ENCODE measurements at places on chromosomes 2 and 18.
A peak's percentile ranks its signal among the peaks of the same experiment; 100 is the strongest.

DNA sequence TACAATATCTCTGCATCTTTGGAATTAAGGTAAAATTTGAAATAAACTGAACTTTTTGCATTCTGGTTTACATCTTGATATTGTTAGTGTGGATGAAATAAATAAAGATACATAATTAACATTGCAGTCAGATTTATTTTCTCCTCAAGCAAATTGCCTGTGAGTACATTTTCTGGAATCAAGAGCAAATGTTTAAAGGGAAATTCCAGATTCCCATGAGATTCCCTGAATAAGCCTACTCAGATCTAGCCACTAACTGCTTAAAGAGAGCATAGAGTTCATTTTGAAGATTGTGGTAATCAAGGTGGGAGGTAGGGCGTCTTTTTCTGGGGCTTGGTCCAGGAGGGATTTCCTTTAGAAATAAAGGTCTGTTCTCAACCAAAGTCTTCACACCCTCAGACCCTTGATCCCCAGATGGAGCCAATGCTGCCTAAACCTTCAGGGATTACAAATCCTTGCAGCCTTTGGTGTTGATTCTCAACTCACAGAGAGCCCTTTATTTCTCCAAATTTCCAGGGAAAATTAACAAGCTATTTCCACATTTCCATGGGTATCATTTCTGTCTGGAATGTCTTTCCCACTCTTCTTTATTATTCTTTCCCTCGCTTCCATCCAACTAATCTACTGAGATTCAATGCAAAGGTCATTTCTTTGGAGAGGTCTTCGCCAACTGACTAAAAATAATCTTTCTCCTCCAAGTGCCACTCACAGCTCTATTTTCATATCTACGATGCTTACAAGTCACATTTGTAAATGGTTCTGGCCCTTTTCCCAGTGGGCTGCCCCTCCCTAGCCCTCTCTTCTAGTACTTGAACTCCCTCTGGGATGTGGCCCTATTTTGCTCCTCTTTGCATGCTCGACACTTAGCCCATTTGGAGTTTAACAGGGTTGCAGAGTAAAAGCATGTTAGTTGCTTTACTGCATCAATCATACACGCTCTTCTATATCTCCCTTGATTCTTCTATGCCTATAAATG is 79.8 kb upstream of the SPATS2L start:
- no peak for DNase-seq

GRCh38 chr2:219987830-219988229 is 360.4 kb downstream of the SLC4A3 start:
- no peak for DNase-seq

- no peak for DNase-seq
Measured at GRCh38 chr2:67717692-67718091, 320.6 kb downstream of the ETAA1 start.

- no peak for DNase-seq
Measured at GRCh38 chr2:223477318-223477717, 124.8 kb downstream of the SCG2 start.

DNA sequence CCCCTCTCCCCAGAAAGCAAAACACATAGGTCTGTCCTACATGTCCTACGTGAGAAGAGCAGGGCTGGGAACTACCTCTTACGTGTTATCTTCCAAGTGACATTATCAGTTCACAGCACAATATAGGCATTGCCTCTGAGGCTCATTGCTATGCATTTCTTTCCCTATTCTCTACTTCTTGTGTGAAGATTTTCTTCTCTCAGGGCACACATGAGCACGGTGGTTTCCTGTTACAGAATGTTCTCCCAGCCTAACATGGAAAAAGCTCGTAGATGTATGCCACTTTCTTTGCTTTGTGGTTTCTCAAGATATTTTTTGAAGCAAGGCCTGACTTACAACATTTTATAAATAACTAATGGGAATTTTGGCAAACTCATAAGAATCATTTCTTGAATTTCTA is 19.4 kb upstream of the DSC3 start:
- DNase-seq: no peak

- DNase-seq: no peak
Measured at GRCh38 chr2:198757069-198757468, 700.7 kb downstream of the SATB2 start.

GRCh38 chr2:181255651-181256050 is 201.5 kb upstream of the ITGA4 start:
- no peak for DNase-seq

DNA sequence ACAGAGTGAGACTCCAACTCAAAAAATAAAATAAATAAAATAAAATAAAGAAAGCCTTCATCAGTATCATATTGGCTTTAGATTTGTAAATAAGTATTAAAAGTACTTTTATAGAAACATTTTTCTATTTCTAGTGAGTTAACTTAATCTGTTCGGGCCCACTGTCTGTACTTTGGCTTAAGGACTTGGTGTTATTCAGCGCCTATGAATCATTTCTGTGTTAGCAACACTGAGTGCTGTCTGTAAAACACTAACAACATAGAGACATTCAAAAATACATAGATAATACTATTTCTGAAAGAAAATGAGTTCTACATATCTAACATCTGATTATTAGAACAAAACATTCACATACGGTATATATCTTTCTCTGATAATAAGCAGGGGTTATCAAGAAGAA is 221.5 kb upstream of the CDH19 start:
- DNase-seq: no peak

DNA sequence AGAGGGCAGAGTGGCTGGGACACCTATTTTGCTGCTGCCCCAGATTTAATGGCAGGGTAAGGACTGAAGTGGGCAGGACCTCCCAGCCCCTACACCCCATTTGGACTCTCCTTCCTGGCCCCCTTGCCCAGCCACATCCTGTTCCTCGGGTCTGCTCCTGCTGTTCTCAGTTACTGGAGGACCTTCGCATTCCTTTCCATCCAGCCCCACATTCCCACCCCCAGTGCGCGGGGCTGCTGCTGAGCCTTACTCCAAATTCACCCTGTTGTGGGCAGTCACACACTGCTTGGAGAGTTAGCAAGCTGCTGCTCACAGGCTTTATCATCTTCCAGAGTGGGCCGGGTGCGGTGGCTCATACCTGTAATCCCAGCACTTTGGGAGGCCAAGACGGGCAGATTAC is 75.2 kb upstream of the SLC14A2 start:
- no peak for DNase-seq

DNA sequence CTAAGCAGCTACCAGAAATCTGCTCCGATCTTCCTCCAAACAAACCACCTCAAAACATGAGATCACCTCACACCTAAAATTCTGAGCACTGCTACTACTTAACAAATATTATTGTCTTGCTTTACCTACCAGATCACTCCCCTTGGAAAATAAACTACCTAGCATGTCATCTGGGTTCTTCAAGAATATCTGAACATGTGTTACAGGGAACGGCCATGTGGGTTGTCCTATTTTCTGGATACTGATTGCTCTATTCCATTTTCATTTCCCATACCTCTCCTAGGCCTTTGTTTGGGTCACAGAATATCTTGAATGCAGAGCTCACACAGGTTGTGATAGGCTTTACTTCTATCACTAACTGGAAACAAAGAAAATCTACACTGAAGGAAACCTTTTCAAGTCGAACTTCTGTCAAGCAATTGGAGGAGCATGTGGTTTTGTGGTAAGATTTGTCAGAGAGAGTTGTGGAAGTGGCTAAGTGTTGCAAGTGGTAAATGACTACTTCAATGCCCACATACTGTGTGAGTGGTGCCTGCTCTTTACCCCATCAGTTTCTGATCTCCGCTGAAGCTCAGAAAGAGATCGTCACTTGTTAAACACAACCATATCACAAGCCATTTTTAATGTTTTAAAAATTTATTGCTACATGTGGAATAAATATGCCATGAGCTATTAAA is 739.1 kb upstream of the ZEB2 start:
- no peak for DNase-seq

GRCh38 chr2:150482667-150483400 is 4.6 kb downstream of the RND3 start:
- no peak for DNase-seq

GRCh38 chr18:50638884-50639420 is 79.1 kb downstream of the MAPK4 start:
- DNase-seq: no peak

DNA sequence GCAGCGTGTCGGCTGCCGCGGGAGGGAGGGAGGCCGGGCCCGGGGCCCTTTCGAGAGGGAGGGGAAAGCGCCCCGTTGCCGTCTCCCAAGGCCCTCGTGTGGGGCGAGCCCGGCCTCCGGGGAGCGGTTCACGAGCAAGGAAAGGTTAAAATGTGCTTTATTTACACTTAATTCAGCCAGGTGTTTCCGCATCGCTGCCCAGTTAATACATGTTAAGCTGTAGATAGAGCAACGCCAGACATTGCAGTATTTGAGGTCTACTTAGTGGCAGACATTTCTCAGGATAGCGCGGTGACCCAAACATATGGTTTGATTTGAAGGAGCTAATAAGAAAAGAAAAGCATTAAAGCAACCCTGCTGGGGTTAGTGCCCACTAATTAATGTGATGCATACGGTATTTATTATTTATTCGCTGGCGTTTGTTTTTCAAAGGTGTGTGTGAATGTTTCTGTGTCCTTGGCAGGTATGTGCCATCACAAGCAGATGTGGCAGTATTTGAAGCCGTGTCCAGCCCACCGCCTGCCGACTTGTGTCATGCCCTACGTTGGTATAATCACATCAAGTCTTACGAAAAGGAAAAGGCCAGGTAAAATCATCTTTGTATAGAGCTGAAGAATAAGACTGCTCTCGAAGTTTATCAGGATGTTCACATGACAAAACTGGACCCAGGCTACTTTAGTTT is 571 bp downstream of the EEF1B2 start:
- DNase-seq: no peak

- no peak for DNase-seq
Measured at GRCh38 chr18:49628119-49628518, 66.3 kb downstream of the LIPG start.

GRCh38 chr18:44748582-44748981 is 67.9 kb downstream of the SETBP1 start:
- no peak for DNase-seq

- DNase-seq: no peak
Measured at GRCh38 chr2:14543284-14543683, 89.2 kb upstream of the LRATD1 start.

GRCh38 chr2:88452980-88453582 is 588 bp upstream of the FOXI3 start:
- peak; percentile 13 for DNase-seq

GRCh38 chr2:36367486-36367885 is 11.9 kb downstream of the CRIM1 start:
- DNase-seq: no peak

- DNase-seq: no peak
Measured at GRCh38 chr2:19894134-19894792, 7.5 kb downstream of the TTC32 start.

DNA sequence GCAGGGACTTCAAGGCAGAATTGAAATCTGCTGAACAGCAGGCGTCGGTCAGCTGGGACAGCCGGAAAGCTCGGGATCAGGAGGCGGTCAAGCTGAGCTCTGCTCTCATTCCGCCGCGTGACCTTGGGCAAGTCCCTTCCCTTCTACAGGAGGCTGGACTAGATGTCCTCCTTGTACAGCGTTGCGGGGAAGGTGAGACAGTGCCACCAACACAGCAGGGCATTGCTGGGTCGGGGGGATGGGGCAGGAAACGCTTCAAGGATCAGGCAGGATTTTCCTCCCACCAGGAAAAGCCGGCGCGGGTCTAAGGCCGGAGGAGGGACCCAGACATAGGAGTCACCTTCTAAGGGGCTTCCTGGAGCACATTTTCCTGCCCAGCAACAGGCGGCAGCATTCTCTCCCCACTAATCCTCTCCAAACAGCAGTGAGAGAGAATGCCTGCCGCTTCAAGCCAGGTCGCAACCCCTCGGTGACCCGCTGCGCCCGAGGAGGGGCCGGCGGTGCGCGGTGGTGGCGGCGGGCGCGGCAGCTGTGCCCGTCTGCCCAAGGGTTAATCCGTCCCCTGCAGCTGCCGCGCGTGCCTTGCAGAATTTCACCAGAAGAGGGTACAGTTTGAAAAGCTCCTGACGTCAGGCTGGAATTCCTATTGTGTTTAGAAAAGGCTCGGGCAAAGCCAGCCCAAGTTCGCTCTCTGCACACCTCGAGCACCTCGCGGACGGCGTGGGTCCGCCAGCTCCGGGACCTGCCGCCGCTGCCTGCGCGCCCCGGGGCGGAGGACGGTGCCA is at the start of gene KCNF1:
Gene KCNF1, plus strand, starts transcription at position 644 of the 785 bp plus-strand sequence. CDS start 493 bp downstream, outside the sequence.
- DNase-seq: peak; percentile 42

- no peak for DNase-seq
Measured at GRCh38 chr2:230685178-230685577, 27.5 kb upstream of the CAB39 start.

DNA sequence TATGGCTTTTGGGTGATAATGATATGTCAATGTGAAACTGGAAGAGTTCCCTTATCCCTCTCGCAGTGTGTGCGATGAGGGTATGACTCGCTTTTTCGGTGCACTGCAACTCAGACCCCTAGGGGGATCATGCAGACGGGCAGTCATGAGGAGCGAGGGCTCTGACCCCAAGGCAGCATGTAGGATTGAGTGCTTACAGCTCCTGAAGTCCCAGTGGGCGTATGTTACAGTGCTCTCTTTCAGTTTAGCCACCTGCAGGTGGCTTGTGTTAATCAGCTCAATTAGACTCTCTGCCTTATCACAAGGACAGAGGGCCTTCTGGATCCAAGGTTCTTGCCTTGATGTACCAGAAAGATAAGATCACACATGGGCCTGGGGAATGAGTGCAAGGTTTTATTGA is 1269.9 kb upstream of the GYPC start:
- DNase-seq: no peak

DNA sequence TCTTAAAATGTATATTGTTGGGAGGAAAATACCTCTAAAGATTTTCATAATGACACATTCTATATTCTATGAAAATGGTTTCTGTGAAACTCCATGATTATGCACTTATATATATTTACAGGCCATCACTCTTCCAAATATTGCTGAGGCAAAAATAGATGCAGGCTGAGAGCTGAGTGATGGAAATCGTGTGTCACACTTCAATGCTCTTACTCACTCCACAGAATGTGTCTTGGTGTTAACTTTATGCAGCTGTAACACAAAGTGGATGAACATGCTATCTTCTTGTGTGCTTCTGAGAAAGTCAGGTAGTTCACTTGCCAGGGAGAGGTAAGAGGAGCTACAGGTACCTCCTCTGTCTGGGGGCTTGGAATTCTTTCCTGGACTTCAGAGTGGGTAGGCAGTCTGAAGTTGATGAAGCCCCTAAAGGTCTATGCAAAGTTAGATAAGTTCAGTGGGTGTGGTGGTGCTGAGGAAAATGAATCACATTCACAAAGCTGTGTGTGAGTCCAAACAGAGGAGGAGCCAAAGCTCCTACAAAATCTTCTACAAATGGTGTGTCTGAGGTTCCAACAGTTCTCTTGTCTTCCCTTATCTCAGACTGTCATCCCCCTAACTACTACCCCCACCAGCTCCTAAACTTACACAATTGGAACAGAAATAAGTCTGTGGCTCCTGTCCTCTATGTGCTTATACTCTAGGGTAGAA is 74.2 kb upstream of the ST6GAL2 start:
- no peak for DNase-seq

DNA sequence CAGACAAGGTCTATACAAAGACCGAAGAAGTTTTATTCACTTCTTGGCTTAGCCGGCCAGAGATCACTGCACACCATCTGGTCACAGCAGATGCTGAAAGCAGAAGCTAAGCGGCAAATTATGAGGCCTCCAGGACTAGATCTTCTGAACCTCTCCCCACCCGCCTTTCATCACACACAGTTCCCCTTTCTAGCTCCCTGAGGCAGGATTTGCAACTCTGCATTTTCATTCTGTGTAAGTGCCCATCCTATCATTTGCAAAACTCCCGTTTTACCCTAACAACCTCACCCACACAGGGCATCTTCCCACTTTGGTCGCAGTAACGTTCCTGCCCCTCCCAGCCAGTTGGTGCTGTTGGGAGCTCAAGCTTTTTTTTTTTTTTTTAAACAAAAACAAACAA is 3.1 kb upstream of the MOB1A start:
- DNase-seq: no peak

GRCh38 chr2:168751104-168751740 is 51.2 kb upstream of the NOSTRIN start:
- no peak for DNase-seq

Measured in NCI-H2081 (cell line).